Spinal cord (tissue), 10 donors: ENCODE measurements at places on chromosomes 5 and 9.

GRCh38 chr5:136011414-136012001 is 17.3 kb upstream of the TGFBI start:
- no peak for DNase-seq

- DNase-seq, result no peak
These were observed 597.9 kb upstream of the TLE4 start for GRCh38 chr9:78973907-78974306.

GRCh38 chr5:123455640-123456039 is 32.4 kb upstream of the CEP120 start:
- no peak for DNase-seq

- no peak for DNase-seq
These were observed 70.0 kb downstream of the MTREX start for GRCh38 chr5:55377810-55378209.

DNA sequence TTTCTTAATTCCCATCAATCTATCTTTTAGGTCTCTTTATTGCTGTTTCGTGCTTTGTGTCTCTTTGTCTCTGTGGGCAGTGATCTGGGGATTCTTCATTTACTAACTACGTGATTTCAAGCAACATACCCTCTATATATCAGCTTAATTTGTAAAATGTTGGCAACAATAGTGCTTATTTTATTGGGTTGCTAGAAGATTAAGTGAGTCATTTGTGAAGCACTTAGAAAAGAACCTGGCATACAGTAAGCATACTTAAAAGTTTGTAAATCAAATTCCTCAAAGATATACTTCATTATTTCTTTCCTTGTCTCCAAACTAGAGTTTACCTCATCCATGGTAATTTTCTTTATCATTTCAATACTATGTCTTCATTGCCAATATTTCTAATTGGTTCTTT is 669.7 kb downstream of the MAT2B start:
- DNase-seq, result no peak

- DNase-seq, result no peak
These were observed 176.6 kb downstream of the CACNA1B start for GRCh38 chr9:138053996-138054752.

- no peak for DNase-seq
These were observed 322 bp upstream of the SH3GL2 start for GRCh38 chr9:17578577-17578910.

DNA sequence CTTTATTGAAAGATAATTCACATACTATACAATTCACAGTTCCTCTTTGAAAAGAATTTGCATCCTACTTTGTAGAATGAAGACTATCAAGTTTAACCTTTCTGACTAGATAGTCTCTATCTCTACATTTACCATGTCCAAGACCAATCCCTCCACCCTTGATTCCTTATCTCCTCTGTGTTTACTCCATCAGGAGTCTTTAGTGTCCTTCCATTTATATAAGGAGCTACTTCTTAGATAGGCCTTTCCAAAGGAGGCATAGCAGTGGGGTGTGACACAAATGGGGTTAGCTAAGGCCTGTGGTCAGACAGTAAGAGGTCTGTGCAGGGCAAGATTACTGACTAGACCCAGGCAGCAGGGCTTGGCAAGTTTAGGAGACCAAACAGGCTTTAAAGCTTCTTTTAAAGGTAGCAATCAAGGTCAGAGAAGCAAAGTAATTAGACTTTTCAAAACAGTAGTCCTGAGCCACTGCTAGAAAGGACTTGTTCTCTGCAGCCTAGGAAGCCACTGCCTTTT is 11.1 kb upstream of the DMXL1 start:
- DNase-seq, result no peak

GRCh38 chr9:132756214-132756845 is 86.1 kb downstream of the GTF3C4 start:
- peak; percentile 43 for DNase-seq

DNA sequence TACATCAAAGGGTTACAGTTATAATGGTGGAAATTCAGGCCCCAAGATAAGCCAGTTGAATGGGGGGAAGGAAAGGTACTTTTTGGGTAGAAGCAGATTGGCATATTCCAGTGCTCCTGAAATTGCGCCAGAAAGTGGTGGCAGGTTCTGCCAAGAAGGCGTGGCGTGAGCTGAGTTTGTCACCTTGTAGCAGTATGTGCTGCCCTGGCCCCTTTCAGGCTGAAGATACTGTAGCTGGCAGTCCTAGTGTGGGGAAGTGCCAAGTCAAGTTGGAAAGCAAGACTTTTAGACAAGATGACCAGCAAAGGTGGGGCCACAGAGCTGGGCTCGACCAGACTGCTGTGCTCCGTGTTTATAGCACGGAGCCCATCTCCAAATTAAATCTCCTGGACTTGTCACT is 133.6 kb upstream of the GLRA1 start:
- no peak for DNase-seq

- no peak for DNase-seq
These were observed 175.8 kb upstream of the KLF9 start for GRCh38 chr9:70590315-70590677.

GRCh38 chr5:67283988-67284487 is 87.4 kb upstream of the CD180 start:
- no peak for DNase-seq

DNA sequence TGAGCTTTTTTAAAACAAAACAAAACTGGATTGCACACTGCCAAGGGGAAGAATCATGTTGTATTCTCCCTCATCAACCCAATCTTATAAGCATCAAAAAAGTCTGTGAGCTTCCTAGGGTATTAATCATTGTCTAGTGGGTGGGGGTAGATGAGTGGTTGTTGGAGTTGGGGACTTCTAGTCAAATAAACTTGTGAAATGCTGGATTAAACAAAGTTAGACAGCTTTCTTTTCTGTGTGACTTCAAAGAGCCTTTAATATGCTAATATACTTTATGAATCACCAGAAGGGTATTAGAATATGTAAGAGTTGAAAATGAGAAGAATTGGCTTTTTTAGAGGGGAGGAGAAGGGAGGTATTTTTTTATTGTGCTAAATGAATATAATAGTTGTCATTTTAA is 87.7 kb downstream of the GALNT10 start:
- no peak for DNase-seq

GRCh38 chr5:117054911-117055310 is 480.3 kb upstream of the SEMA6A start:
- peak; percentile 44 for DNase-seq

GRCh38 chr5:36854402-36855140 is 22.0 kb upstream of the NIPBL start:
- no peak for DNase-seq

DNA sequence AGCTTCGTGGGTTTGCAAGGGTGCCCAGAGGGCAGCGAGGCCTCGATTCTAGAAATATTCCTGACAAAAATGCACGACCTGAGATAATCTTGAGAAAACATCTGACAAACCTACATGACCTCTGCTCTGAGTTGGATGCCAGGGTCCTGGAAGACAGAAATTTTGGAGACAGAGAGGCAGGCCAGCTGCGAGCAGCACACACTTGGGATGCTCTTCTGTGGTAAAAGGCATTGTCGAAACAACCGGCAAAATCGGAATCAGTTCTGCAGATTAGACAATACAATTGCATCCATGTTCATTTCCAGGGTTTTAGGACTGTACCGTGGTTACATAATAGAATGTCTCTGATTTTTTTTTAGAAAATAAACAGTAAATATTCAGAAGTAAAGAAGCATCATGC is 74.2 kb downstream of the GADD45G start:
- DNase-seq, result no peak

- DNase-seq, result no peak
These were observed 81.7 kb downstream of the HMHB1 start for GRCh38 chr5:143893638-143894037.

DNA sequence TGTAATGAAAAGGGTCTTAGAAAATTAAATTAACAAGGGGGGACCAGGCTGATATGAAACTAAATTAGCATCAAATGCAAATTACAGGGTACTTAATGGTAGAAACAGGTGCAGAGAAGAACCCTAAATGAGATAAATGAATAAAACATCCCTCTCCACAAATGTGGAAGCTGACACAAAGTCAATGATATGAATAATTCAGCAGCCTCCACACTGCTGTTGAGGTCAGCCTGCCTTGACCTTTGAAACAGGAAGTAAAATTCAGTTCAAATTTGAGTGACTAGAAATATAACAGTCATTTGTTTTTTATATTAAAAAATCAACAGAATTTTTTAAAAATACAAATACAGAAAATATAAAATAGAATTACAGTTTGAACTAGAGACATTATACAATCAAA is 40.0 kb downstream of the EBF1 start:
- no peak for DNase-seq

GRCh38 chr9:127711226-127711701 is 4.2 kb downstream of the PTRH1 start:
- no peak for DNase-seq

DNA sequence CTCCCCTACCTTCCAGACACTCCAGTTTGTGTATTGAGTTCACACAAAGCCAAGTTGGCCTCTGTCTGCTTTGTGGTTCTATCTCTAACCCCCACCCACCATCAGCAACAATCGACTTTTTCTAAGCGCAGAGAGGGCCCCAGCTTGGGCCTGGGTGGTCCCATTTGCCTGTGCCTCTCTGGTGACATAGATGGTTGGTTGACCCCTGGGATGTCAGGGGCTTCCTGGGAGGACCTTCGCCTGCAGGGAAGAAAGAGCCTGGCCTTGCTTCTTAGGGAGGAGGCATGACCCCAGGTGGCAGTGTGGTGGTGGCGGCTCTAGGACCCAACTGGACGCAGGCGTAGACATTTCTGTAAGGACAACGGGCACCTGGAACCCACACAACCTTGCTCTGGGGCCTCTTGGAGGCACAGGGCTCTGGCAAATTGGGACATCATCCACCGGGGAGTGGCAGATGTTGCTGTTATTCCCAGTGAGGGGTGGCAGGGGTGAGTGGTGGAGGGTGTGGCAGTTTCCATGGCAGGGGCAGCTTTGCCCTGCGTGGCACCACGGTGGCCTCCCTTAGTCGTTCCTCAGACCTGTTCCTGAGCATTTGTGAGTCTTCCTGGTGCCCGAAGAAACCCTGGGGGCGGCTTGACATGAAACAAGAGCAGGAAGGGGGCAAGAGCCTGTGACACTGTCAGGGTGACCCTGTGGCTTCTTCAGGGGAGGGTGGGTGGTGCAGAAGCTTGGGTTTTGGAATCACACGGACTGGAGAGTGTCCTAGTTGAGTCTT is 171.0 kb upstream of the IER5L start:
- DNase-seq, result no peak

- DNase-seq, result no peak
These were observed 12.9 kb downstream of the TJP2 start for GRCh38 chr9:69186841-69187611.

- no peak for DNase-seq
These were observed 165.5 kb upstream of the DMAC1 start for GRCh38 chr9:7965063-7965462.

GRCh38 chr5:40717281-40717680 is 37.6 kb downstream of the PTGER4 start:
- DNase-seq, result no peak

GRCh38 chr9:110148384-110148783 is 59.6 kb downstream of the C9orf152 start:
- no peak for DNase-seq

GRCh38 chr9:133787754-133788025 is 49.5 kb upstream of the SARDH start:
- DNase-seq, result no peak

- no peak for DNase-seq
These were observed 96.6 kb downstream of the ADRB2 start for GRCh38 chr5:148923023-148923422.

GRCh38 chr9:117587263-117587662 is 116.9 kb upstream of the TLR4 start:
- DNase-seq, result no peak

GRCh38 chr9:96605328-96605727 is 14.3 kb downstream of the CDC14B start:
- DNase-seq, result no peak

DNA sequence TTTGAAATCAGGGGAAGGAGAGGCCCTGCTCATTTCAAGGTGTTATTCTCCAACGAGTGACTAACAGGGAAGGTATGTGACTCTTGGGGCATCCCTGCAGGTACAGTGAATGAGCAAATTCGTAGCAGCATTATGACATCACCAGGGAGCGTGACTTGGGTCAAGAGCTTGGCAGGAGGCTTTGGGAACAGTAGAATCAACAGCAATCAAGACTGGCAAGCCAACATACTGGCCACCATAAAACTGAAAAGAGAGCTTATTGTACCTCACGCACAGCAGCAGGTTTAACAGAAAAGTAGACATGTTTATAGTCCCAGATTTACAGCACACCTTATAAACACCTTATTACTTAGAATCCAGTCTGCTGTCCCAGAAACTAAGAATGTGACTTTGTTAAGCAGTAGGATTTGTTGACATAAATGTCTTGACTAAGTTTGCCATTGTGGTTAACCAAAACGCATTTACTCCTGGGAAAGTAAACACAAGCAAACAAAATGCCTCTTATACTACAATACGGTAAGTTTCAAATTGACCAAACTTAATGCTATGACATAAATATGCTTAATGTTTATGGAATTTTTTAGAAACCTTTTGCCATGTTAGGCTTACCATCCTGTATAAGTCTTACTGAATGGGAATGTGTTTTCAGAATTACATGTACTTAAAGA is 297.8 kb downstream of the NPR3 start:
- no peak for DNase-seq

GRCh38 chr5:150511578-150512367 is 3.8 kb downstream of the NDST1 start:
- no peak for DNase-seq

DNA sequence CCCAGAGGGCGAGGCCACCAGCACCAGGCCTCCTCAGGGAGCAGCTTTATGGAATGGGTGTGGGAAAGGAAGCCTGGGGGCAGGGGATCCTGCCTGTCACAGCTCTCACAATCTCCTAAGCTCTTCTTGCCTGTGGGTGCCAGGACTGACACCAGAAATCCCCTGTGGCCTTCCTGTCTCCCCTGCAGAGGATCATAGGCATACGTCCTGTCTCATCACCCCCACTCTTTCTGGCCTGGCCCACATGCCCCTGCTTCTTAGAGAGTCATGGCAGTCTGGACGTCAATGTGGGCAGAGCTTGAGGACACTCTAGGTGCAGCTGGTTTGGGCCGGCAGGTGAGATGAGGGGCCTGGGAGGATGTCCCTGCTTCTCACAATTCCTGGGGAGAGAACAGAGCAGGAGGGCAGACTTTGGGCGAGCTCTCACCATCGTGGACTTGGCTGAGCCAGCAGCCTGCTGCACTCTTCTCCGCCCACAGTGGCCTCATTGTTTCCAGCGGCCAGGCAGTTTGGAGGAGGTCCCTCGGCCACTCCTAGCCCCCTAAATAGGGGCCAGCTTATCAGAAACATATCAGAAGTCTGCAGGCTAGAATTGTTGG is 67.3 kb upstream of the ZFR start:
- no peak for DNase-seq

DNA sequence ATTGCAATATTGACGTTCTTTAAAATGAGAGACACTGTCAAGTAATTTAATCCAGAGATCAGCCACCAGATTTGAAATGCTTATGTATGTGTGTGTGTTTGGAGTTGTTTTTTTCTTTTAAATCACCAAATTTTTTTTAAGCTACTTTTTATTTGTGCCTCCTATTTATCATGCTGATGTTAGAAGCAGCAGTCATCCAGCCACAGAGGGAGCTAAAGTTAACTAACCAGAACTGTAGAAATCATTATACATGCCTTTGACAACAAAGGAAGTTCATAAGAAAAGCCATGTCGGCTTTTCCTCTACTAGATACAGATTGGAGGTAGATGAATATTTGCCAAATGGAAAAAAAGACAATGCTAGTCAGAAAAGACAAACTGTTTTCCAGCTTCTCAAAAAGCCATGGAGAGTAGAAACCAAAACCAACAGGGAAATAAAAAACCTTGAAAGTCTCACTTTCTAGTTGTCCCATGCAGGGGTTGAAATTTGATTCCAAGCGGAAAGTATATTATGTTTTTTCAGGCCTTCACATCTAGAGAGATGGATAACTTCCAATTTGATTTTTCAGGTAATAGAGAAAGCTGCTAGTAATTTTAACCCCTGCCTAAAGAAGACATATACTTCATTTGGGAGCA is 4.5 kb downstream of the PURA start:
- DNase-seq, result no peak
